HEK293T (cell line): ENCODE measurements at places on chromosomes 16 and 17.

DNA sequence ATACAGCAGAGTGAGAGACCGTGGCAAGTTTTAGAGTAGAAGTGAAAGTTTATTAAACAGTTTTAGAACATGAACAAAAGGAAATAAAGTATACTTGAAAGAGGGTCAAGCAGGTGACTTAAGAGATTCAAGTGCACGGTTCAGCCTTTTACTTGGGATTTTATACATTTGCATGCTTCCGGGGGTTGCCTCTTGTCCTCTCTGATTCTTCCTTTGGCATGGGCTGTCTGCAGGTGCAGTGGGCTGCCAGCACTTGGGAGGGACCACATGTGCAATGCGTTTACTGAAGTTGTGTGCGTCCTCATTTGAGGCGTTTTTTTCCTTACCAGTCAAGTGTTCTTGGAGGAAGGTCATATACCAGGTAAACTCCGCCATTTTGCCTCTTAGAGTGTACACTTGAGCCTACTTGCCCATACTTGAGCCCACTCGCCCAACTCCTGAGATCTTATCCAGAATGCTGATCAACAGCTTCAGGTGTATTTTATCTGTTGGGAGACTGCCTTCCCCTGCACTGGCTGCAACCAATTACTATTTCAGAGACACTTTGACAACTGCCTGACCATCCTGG, 195.2 kb downstream of the IRX5 start:
- DNase-seq, result no peak

- DNase-seq, result peak; percentile 28
These were observed 2.0 kb upstream of the CCDC42 start for GRCh38 chr17:8746501-8747236.

DNA sequence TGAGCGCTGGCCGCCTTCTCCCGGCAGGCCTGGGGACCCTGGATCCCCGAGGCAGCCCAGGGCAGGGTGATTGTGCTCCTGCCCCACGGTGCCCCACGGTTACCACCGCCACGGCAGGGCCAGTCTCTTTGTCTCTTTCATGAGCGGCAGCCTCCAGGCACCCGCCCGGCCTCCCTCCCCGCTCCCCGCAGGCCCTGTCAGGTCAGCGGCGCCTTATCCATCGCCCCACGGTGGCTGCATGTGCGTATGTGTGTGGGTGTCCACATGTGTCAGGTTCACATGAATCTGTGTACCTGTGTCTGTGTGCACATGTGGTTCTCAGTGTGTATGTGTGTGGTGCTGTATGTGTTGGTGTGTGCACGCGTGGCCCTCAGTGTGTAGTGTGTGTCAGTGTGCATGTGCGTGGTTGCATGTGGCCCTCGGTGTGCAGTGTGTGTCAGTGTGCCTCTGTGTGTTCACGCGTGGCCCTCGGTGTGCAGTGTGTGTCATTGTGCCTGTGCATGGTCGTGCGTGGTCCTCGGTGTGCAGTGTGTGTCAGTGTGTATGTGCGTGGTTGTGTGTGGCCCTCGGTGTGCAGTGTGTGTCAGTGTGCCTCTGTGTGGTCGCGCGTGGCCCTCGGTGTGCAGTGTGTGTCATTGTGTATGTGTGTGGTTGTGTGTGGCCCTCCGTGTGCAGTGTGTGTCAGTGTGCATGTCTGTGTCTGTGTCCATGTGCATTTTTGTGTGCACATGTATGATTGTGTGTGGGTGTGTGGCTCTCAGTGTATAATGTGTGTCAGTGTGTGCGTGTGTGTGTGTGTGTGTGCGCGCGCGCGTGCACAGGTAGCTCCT, 239.2 kb upstream of the GSE1 start:
- no peak for DNase-seq

DNA sequence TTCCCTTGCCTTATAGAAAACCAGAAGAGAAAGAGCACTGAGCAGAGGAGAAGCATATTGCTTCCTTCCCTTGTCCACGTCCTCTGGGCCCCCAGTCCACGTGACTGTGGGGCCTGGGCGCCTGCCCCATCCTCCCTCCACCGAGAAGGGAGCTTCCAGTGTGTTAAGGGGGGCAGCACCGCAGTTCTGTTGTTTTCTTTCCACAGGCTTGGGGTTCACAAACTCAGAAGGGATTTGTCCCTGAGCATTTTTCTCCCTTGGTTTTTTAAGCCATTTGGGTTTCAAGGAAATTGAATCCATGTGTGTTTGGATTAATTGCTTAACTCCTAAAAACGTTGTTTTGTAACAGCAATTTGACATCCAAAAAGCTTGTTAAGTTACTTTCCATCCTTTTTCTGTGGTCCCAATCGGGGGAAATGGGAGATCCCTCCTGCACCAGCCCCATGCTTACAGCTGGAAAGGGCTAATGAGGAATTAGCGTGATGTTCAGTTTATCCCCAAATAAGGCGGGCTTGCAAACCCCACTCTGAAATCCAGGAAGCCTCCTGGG, 347.5 kb upstream of the TNRC6C start:
- DNase-seq, result no peak

GRCh38 chr17:78970834-78971755, 8.6 kb downstream of the LGALS3BP start:
- peak; percentile 82 for DNase-seq

DNA sequence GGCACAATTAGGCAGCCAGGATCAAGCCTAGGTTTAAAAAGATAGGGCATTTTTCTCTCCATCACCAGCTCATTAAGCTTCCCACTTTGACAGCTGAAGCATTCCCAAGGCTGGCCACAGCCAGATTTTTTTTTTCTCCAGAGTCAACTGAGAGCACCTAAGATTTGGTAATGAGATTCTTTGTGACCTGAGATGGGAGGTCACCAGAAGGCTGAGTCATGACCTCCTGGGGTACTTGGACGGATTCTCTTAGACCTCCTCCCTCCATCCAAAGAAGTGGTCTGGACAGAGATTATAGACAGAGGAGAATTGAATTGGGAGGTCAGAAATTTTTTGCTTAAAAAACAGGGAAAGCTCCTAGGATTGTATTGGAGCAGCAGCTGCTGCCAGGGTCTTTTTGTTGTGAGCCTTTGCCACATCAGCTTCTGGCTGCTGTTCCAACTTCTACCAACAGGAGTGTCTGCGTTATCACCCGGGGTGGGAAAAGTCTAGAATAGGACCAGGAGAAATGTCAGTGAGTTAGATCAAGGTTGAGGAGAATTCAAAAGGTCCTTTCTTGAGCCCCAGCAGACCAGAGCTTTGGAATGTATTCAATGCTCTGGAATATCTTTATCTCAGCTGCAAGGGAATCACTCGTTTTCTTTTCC, 221.2 kb upstream of the N4BP1 start:
- DNase-seq, result peak; percentile 41

DNA sequence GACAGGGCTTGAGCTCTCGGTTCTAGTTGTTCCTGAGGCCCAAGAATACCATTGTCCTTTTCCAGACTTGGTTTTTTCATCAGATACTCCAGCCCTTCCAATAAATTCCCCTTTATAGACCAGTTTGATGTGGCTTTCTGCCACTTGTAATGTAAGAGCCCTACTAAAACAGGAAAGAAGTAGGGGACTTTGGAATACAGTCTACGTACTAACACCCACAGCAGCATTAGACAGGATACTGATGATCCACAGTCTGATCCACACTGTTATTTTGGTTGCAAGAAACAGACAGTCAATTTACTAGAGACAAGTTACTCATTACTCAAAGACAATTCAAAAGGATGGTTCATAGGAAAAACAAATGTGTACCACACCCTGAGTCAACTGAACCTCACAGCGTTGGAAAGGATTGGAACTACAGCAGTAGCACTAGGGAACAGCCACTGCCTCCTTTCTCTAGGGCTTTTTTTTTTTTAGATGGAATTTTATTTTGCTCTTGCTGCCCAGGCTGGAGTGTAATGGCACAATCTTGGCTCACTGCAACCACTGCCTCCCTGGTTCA, 45.9 kb upstream of the MED13 start:
- no peak for DNase-seq

GRCh38 chr17:63015824-63016223, 49.8 kb downstream of the TANC2 start:
- no peak for DNase-seq

DNA sequence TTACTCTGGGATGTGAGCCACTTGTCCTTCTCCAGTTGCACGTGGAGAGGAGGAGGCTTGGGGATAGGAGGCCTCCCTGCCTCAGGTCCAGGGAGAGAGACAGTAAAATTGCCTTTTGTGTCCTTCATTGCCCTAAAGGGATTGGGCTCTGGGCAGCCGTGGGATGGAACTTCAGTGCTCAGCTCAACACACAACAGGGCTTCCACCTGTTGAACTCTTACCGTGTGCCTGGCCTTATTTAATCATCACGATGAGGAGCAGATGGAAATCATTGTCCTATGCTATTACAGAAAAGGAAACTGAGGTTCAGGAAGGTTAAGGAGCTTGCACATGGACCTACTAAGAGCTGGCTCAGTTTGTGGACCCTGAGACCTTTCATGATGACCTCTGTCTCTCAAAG, 92.4 kb upstream of the CDC42EP4 start:
- no peak for DNase-seq

GRCh38 chr17:77882481-77883212, 75.9 kb upstream of the TNRC6C start:
- DNase-seq, result no peak

GRCh38 chr17:44307387-44308186, 814 bp upstream of the RUNDC3A start:
- DNase-seq, result peak; percentile 67

GRCh38 chr16:2838928-2839327, 8.8 kb downstream of the ZG16B start:
- DNase-seq, result peak; percentile 75

GRCh38 chr17:57104461-57105175, 19.6 kb downstream of the AKAP1 start:
- no peak for DNase-seq

DNA sequence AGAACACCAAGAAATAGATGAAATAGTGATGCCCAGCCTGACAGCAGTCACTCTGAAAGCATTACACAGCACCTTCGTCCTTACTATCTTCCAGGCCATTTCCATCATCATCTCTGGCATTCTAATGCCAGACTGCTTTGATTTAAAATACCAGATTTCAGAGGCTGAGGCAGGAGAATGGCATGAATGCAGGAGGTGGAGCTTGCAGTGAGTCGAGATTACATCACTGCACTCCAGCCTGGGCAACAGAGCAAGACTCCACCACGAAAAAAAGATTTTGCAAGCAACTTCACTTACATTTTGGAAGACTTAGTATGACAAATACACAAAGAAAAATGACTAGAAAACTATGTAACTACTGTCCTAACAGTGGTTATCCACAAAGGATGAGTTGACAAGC, 244.0 kb downstream of the CPPED1 start:
- no peak for DNase-seq

- DNase-seq, result no peak
These were observed 73.2 kb downstream of the RTN4RL1 start for GRCh38 chr17:1951920-1952319.

DNA sequence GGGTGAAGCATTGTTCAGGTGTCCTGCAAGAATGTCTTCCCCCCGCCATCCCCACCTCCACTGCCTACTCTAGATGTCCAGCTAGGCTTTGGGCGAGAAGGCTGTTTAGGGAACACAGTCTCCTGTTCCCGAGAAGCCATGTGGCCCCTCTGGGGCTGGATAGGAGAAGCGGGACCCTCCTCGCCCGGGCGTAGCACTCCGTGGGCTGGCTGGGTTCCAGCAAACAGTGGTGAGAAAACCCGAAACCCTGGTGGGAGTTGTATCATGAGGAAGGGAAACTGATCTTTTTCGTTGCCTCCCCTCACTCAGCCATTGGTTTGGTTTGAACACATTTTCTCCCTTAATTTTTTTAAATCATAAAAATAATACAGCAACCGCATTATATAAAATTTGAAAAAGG, 56.6 kb downstream of the IRF8 start:
- DNase-seq, result no peak

DNA sequence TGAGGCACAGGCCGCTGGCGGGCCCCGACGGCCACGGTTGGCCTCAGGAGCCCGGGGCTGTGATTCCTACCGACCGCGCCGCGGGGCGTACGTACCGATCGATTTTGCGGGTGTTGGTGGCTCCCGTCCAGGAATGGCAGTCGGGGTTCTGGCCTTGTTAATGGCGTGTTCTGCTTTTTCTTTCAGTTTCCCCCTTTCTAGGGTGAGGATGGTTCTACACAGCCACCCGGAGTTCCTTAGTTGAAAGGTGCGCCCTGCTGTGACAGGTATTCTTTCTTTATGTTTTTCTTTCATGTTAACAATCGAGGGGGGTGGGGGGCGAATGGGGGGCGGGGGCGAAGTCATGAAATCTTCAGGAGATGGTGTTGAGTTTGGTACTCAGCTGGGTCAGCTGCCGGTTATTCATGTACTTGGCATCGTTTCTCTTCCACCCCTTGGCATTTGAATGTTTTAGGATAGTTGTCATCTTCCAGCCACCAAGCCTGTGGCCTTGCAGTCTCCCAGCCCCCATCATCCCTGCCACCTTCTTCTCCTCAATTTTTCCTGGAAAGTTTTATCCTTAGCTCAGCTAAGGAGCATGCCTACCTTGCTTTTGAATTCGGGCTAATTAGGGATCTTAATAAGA, 802 bp downstream of the CYLD start:
- DNase-seq, result peak; percentile 25

DNA sequence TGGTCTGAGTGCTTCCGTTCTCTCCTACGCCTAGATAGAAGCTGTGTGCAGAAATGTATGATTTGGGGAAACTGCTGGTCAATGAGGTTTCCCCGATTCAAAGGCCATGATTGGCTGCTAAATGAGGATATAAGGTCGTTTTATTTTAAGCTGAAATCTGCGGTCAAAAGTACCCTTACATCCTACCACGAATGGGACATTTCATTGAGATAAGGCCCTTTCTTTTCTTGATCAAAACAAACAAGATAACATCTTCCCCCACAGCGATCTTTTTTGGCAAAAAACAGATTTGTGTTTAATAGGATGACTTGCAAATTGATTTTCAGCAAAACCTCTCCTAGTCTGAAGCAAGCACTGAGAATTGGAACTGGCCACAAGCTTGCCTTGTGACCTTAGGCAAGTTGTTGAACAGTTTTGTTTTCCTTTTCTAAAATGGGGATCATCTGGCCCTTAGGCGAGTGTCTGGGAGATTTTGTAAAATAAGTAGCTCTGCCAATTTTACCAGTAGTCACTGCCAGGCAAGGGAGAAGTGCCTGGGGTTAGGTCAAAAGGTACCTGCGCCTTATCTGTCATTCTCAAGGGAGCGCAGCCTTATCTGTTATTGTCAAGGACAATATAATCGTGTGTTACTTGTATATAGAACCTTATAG, 635 bp downstream of the SCPEP1 start:
- no peak for DNase-seq

- no peak for DNase-seq
These were observed 397 bp downstream of the CDC42EP4 start for GRCh38 chr17:73311428-73311780.

GRCh38 chr16:10754941-10755340, 11.3 kb downstream of the NUBP1 start:
- DNase-seq, result no peak

GRCh38 chr16:22413819-22414218, 39.4 kb upstream of the CDR2 start:
- DNase-seq, result no peak

- DNase-seq, result peak; percentile 64
These were observed 7.7 kb upstream of the NPIPB2 start for GRCh38 chr16:11949527-11949926.
